Naive thymus-derived CD4-positive, alpha-beta T cell (primary cell): ENCODE measurements at places on chromosomes 12 and 14. TPM values are rescaled to one million over a fixed set of nuclear protein-coding genes. Genes with fewer than 3 reads are reported as not detected.

Gene PRMT5
- 61.8 TPM for polyA plus RNA-seq

DNA sequence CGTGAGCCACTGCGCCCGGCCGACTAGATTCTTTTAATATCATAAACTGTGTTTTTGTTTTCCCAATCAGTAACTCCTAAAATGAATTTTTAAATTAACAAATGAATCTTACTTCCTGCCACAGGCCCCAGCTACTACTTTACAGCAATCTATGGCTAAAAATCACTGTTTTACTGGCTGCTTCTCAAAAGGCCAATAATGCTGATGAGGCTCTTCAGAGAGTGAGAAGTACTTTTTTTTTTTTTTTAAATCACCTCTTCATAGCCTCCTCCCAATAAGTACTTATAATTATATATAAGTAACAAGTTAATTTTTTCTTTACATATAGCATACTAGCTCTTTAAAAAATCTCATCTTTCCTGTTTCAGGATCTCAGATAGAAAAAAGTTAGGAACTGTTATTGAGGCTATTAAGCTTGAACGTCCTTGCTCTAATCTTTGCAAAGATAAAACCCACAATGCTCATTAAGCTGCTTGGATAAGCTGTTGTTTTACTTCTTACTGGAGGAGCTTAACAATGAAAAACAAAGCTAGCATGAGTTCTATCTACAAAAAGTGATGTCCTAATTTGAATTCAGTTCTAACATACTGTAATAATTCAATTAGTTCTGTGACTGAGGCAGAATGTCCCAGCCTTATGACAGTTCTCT is 12.8 kb upstream of the WDR20 start:
- no peaks in the 10 kb centered on the region for H3K4me1 ChIP-seq
- DNase-seq = no peak
- no peak overlapping the region for H3K27ac ChIP-seq
- H3K36me3 ChIP-seq = no peaks in the 10 kb centered on the region
- no peak overlapping the region for H3K4me3 ChIP-seq

DNA sequence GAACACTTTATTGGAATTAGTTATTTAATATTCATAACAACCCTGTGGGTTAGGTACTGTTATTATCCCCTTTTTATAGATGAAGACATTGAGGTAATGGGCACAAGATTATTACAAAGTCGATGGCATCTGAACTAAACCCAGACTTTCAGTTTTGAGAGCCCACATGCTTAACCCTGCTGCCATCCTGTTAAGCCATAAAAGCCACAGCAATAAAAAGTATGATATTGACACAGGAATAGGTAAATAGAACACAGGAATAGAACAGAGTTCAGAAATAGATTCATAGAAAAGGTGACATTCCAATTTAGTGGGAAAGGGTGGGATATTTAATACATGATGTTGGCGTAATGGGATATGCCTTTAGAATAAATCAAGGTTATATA is 119.8 kb downstream of the SLC38A1 start:
- H3K4me1 ChIP-seq = no peaks in the 10 kb centered on the region
- H3K27me3 ChIP-seq = no peaks in the 10 kb centered on the region
- H3K36me3 ChIP-seq = no peaks in the 10 kb centered on the region
- H3K27ac ChIP-seq = no peak overlapping the region
- no peak for DNase-seq

Gene HCAR1
- polyA plus RNA-seq = not detected

Gene MYO1H
- polyA plus RNA-seq = not detected

DNA sequence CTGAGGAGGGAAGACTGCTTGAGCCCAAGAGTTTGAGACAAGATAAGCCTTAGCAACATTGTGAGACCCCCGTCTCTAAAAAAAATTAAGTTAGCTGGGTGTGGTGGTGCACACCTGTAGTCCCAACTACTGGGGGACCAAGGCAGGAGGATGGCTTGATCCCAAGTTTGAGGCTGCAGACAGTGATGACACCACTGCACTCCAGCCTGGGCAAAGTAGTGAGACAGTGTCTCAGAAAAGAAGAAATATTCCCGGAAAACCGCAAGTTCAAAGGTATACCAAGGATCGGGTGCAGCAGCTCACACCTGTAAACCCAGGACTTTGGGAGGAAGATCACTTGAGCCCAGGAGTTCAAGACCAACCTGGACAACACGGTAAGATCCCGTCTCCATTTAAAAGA is 5.8 kb downstream of the PTGES3 start:
- DNase-seq = no peak
- H3K4me3 ChIP-seq = no peak overlapping the region
- no peaks in the 10 kb centered on the region for H3K27me3 ChIP-seq
- no peak overlapping the region for H3K27ac ChIP-seq
- H3K4me1 ChIP-seq = peaks cover 50% of the 10 kb centered on the region
- H3K36me3 ChIP-seq = peaks cover 20% of the 10 kb centered on the region

DNA sequence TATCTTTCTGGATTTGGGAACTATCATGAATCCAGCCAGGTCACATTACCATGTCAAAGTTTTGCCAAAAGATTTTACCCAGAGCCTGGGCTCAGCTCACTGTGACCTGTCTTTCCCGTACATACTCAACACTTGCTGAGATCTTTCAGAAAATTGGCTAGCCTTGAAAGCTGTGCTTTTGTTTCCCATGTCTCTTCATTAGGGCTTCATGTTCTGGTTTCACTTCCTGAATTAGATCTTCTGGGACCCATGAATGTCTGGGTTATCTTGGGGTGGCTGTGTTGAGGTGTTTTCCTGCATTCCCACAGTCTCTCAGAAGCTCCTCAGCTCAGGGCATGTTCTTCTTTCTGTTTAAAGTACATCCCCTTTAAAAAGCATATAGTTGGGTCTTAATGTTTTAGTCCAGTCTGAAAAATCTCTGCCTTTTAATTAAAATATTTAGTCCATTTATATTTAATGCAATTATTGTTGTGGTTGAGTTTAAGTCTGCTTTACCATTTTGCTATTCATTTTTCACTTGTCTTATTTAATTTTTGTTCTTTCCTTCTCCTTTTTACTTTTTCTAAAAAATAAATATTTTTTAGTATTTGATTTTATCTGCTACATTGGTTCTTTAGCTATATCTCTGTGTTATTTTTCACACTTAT is 242.7 kb downstream of the VRK1 start:
- H3K4me1 ChIP-seq = no peaks in the 10 kb centered on the region
- no peaks in the 10 kb centered on the region for H3K27me3 ChIP-seq
- H3K36me3 ChIP-seq = no peaks in the 10 kb centered on the region
- no peak overlapping the region for H3K4me3 ChIP-seq
- DNase-seq = no peak
- H3K27ac ChIP-seq = no peak overlapping the region

Gene FAM181A
- polyA plus RNA-seq = not detected

- DNase-seq = no peak
- H3K4me3 ChIP-seq = no peak overlapping the region
- H3K36me3 ChIP-seq = no peaks in the 10 kb centered on the region
- no peaks in the 10 kb centered on the region for H3K4me1 ChIP-seq
- no peak overlapping the region for H3K27ac ChIP-seq
Observed at GRCh38 chr14:103302966-103303365, 31.1 kb upstream of the EIF5 start.

DNA sequence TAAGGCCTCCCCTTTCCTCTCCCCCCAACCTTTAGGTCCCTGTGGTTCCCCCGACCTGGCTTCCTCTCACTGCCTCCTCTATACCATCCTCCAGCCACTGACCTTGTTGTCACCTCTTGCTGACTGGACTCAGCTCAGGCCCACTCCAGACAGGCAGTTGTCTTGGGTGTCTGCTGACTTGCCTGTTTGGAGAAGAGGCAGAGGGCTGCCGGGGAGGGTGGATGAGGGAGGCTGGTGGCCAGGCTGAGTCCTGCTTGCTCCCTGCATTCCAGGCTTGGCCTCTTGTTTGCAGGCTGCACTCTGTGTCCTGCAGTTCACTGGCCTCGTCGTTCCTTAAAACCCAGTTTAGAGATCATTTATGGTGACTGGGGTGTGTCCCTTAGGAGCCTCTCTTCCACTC is 31.0 kb upstream of the RD3L start:
- no peaks in the 10 kb centered on the region for H3K4me1 ChIP-seq
- no peaks in the 10 kb centered on the region for H3K36me3 ChIP-seq
- no peaks in the 10 kb centered on the region for H3K27me3 ChIP-seq
- no peak overlapping the region for H3K4me3 ChIP-seq
- DNase-seq = no peak

DNA sequence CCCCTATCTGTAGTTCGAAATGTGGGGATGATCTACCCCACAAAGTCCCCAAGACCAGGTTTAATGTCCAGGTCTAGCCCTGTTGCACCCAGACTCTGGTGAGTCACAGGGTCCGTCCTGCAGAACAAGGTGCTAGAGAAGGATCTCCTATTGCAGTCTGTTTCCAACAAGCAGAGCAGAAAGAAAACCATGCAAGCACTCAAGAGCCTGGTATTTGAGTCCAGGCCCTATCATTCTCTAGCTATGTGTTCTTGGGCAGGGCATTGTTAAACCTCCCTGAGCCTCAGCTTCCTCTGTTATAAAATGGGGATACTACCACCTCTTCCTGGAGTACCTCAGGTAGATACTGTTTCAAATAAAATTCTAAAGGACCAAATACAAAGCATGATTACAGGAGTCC is 24.4 kb downstream of the MAP3K9 start:
- H3K4me1 ChIP-seq = no peaks in the 10 kb centered on the region
- DNase-seq = no peak
- no peaks in the 10 kb centered on the region for H3K36me3 ChIP-seq
- H3K27me3 ChIP-seq = no peaks in the 10 kb centered on the region
- H3K4me3 ChIP-seq = no peak overlapping the region
- no peak overlapping the region for H3K27ac ChIP-seq

- H3K36me3 ChIP-seq = no peaks in the 10 kb centered on the region
- H3K4me3 ChIP-seq = no peak overlapping the region
- no peak overlapping the region for H3K27ac ChIP-seq
- DNase-seq = no peak
Observed at GRCh38 chr12:42704340-42704739, 114.8 kb upstream of the PRICKLE1 start.

Gene MYF5
- polyA plus RNA-seq = not detected

DNA sequence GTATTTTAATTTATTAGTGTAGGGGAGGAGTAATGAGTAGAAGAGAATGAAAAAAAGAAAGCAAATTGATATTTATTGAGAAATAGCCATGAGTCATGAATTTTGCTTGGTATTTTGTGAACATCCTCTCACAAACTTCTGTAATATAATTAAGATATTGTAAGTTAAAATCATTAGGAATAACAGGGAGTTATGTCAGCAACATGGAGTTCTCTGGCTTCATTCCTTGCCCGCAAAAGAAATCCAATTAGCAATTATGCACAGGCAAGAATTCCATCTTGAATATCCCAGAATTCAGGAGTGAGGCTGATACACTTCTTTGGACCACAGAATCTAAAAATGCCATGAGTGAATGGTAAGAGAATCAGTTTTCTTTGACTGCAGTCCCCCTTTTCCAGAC is 94.3 kb upstream of the PTHLH start:
- H3K4me1 ChIP-seq = no peaks in the 10 kb centered on the region
- H3K36me3 ChIP-seq = no peaks in the 10 kb centered on the region
- no peak overlapping the region for H3K27ac ChIP-seq
- no peak overlapping the region for H3K4me3 ChIP-seq
- no peaks in the 10 kb centered on the region for H3K27me3 ChIP-seq
- DNase-seq = no peak

GRCh38 chr14:74476107-74476506 is 17.0 kb downstream of the NPC2 start:
- H3K36me3 ChIP-seq = peaks cover 34% of the 10 kb centered on the region
- H3K4me3 ChIP-seq = no peak overlapping the region
- H3K4me1 ChIP-seq = no peaks in the 10 kb centered on the region
- DNase-seq = no peak
- H3K27ac ChIP-seq = no peak overlapping the region
- no peaks in the 10 kb centered on the region for H3K27me3 ChIP-seq

GRCh38 chr12:95591731-95592130 is 40.5 kb upstream of the USP44 start:
- H3K27ac ChIP-seq = no peak overlapping the region
- DNase-seq = no peak
- H3K27me3 ChIP-seq = no peaks in the 10 kb centered on the region
- no peaks in the 10 kb centered on the region for H3K36me3 ChIP-seq
- no peak overlapping the region for H3K4me3 ChIP-seq

- no peak overlapping the region for H3K4me3 ChIP-seq
- H3K27me3 ChIP-seq = no peaks in the 10 kb centered on the region
- no peaks in the 10 kb centered on the region for H3K4me1 ChIP-seq
- H3K36me3 ChIP-seq = no peaks in the 10 kb centered on the region
Observed at GRCh38 chr14:46140445-46140844, 511.1 kb downstream of the RPL10L start.

Gene TM9SF1
- 32.1 TPM for polyA plus RNA-seq

DNA sequence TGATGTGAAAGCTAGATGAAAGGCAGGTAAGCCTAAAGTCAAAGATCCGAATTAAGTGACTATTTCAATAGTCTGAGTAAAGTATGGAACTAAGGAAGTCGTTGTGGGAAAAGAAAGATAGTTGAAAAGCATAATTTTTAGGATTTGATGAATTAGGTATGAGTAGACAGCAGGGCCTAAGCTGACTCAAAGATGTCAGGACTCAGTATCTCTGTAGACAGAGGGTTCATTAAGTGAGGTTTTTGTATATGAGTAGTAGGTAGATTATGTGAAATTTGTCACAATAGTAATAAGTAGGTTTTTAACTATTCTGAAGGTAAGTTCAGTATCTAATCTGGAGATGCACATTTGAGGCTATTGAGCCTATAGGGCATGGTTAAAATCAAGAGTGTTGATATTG is 196.4 kb downstream of the RASSF9 start:
- H3K4me3 ChIP-seq = no peak overlapping the region
- no peak for DNase-seq
- H3K27ac ChIP-seq = no peak overlapping the region
- no peaks in the 10 kb centered on the region for H3K27me3 ChIP-seq
- no peaks in the 10 kb centered on the region for H3K36me3 ChIP-seq

Gene ZNF891
- 0.89 TPM for polyA plus RNA-seq

DNA sequence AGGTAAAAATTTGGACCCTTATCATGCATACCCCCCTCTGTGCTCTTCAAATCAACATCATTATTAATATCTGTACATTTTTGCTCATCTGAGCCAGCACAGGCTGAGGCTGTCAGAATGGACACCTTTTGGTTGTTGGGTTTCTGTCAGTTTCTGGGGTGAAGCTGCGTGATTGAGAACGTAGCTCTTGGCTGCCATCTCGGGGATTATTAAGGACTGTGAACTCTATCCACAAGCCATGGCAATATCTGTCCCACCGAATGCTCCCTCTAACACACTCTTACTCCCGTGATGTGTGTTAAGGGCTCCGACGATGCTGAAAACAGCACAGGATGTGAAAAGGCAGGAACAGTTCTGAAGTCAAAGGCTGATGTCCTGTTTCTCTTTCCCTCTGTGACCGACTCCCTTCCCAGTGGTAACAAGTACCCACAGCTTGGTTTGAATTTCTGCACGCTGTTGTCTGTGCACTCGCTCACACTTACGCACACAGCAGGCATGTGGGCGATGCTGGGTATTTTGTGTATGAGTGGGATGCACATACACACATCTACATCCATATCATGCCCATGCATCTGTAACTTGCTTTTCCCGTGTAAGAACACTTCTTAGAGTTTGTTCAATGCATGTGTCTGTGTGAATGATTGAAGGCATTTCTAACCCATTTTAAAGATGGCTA is 405.6 kb downstream of the TMEM121 start:
- DNase-seq = no peak
- H3K27me3 ChIP-seq = no peaks in the 10 kb centered on the region
- no peak overlapping the region for H3K27ac ChIP-seq
- H3K36me3 ChIP-seq = no peaks in the 10 kb centered on the region
- no peak overlapping the region for H3K4me3 ChIP-seq
- H3K4me1 ChIP-seq = no peaks in the 10 kb centered on the region

Gene TCL1B
- not detected for polyA plus RNA-seq

Gene PPP2R5E
- 29.2 TPM for polyA plus RNA-seq

Gene HOXC11
- not detected for polyA plus RNA-seq

- H3K4me1 ChIP-seq = no peaks in the 10 kb centered on the region
- no peaks in the 10 kb centered on the region for H3K36me3 ChIP-seq
- no peaks in the 10 kb centered on the region for H3K27me3 ChIP-seq
- no peak overlapping the region for H3K27ac ChIP-seq
- no peak overlapping the region for H3K4me3 ChIP-seq
Observed at GRCh38 chr14:59688224-59689170, 111.9 kb upstream of the CCDC175 start.
